HEK293T (cell line): ENCODE measurements at places on chromosomes 7 and 10.

- DNase-seq, result no peak
Observed at GRCh38 chr7:26664735-26665416, 199.5 kb downstream of the SKAP2 start.

DNA sequence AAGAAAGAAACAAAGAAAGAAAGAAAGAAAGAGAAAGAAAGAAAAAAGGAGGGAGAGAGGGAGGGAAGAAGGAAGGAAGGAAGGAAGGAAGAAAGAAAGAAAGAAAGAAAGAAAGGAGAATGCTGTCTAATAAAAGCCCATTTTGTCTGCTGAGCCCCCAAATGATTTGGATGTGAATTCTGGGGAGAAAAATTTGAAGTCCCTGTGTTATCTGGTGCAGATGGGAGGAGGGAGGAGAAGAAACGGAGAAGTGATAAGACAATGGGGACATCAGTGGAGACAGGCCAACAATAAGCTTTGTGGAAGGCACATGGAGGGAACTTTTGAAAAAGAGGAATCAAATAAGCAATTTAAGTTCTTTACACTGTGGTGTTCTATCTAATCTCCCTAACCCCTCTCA lies 24.6 kb upstream of the TMEM273 start:
- DNase-seq, result no peak

DNA sequence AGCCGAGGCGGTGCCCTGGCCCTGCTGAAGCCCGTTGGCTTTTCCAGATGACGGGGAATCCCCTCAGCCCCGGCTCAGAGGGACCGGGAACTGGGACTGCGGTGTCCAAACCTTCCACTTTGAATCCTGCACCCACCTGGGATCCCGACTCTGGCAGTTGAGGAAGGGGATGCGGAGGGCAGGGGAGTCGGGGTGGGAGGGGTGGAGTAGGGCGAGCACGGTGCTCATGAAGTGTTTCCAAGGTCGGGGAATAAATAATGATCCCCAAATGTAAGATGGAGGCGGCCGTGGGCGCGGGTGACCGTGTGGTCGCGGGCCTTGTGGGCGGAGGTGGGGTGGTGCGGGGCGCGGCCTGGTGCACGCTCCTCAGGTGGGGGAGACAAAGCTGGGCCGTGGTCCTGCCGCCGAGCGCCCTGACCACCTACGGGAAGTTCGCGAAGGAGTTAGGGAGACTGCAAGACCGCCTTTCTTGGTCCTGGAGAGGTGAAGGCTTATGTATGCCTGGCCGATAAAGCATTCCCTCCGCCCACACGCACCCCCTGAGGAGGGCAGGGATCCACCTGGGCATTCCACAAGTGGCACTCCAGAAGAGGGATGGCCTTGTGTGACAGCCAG lies 1.4 kb downstream of the MTURN start:
- DNase-seq, result peak; percentile 33

DNA sequence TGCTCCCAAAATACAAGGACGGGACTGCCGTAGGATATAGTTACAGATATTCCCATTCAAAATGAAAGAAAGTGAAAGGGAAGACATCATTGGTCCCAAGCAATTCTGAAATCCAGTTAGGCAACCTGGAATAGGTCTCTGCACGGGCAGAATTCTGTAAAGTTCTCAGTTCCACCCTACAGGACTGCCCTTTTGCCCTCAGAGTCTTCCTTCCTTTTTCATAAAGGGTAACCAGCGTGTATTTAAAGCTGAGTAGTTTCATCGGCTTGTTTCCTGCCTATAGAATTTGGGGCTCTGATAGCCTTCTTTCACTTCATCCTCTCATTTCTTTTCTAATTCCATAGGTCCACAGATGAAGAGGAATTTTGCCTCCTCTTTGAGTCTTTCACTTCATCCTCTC lies 20.0 kb downstream of the COPG2 start:
- DNase-seq, result no peak

- no peak for DNase-seq
Observed at GRCh38 chr10:21437770-21438382, 87.6 kb downstream of the SKIDA1 start.

GRCh38 chr7:34320412-34320811 lies 337.6 kb upstream of the NPSR1 start:
- DNase-seq, result no peak

GRCh38 chr10:17854044-17854652 lies 45.0 kb downstream of the MRC1 start:
- DNase-seq, result no peak

- no peak for DNase-seq
Observed at GRCh38 chr10:50551894-50552293, 71.9 kb downstream of the SGMS1 start.

- DNase-seq, result peak; percentile 28
Observed at GRCh38 chr10:43407148-43407575, 1.8 kb downstream of the HNRNPF start.

GRCh38 chr7:57343901-57344622 lies 105.9 kb upstream of the ZNF716 start:
- no peak for DNase-seq

GRCh38 chr10:103493916-103494877 lies 692 bp downstream of the NEURL1 start:
- DNase-seq, result peak; percentile 38

GRCh38 chr7:100943693-100944092 lies 5.6 kb upstream of the MUC3A start:
- no peak for DNase-seq

- no peak for DNase-seq
Observed at GRCh38 chr7:31465285-31465684, 48.6 kb upstream of the ITPRID1 start.

DNA sequence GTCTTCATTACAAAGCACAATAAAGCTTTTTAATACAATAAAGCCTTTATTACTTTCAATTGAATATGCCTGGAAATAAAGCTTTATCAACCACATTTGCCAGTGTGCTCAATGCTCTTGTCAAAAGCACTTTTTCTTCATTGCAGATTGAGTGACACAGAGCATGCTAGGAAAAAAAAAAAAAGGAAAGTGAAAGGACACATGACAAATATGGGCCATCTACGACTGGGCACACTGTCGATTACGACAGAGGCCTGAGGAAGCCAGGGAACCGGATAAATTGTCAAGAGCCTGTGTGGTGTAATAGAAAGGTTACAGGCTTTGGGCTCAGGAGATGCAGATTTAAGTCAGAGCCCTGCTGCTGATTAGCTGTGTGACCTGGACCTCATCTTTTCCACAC lies 84.8 kb upstream of the LRGUK start:
- DNase-seq, result no peak

GRCh38 chr7:91835091-91835825 lies 45.2 kb downstream of the MTERF1 start:
- no peak for DNase-seq

GRCh38 chr10:33295851-33296250 lies 38.6 kb downstream of the NRP1 start:
- DNase-seq, result no peak

GRCh38 chr10:90856964-90857634 lies 740 bp downstream of the HTR7 start:
- DNase-seq, result no peak

DNA sequence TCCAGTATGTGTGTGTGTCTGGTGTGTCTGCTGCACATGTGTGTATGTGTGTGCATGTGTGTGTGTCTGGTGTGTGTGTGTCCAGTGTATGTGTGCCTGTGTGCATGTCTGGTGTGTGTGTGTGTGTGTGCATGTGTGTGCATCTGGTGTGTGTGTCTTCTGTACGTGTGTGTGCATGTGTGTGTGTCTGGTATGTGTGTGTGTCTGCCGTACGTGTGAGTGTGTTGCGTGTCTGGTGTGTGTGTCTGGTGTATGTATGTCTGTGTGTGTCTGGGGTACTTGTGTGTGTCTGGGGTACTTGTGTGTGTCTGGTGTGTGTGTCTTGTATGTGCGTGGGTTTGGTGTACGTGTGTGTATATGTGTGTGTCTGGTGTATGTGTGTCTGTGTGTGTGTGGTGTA lies 289.1 kb upstream of the SHH start:
- no peak for DNase-seq

- no peak for DNase-seq
Observed at GRCh38 chr10:86389441-86390193, 23.0 kb upstream of the GRID1 start.

DNA sequence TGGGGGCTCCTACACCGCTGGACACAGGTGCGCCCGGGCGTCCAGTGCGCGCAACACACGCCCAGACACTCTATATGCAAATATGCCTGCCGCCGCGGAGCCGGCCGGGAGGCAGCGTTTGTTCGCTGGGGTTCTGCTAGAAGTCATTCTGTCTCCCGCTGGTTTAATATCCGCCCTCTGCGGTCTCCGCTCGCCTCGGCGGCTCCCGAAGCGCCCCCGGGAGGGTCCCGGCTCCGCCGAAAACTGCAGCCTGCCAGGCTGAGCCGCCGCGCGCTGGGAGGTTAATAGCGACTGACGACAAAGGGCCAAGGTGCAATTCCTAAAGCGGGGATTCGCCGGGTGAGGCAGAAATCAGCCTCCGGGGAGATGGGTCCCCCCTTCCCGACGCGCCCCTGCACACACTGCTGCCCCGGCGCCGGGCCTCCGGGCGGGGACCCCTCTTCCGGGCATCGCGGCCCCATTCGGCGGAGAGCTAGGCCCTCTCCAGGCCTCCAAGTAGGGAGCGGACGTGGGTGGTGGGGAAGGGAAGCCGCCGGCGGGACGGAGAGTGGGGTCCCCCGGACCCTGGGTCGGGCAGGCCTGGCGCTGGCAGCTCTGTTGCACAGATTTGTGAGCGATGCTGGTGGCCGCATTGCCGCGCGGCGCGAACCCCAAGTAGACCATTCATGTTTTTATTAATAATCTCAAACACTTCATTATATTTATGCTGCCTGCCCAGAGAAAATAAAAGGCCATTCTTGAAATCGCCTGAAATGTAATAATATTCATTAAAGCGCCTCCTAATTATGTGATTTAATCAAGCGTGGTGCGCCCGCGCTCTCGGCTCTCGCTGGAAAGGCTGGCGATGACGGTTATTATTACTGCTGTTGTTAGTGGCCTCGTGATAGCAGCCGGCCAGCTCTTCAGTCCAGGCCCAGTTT lies 9.1 kb downstream of the EN2 start:
- no peak for DNase-seq
